ENCODE measurements at places on chromosomes 11 and 22.

GRCh38 chr11:57777969-57778317 is 16.3 kb downstream of the CTNND1 start:
- DNase-seq: no peak

DNA sequence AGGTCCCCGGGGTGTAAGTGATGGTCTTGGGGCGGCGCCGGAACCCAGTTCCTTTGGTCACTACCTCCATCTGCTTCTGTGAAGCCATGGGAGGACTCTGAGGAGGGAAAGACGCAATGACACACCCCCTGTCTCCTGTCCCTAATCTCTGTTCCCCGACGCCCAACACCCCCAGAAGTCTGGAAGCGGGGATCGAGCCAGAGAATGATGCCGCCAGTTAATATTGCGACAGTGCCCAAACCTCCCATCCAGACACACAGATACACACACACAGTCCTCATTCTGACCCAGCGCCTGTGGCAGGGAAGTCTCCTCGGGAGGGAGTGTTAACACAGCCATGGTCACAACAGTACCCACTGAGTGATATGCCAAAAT is 352 bp downstream of the C22orf23 start:
- DNase-seq: no peak

GRCh38 chr22:43824724-43825420 is 12.8 kb upstream of the EFCAB6 start:
- DNase-seq: no peak

- DNase-seq: no peak
Measured at GRCh38 chr11:33452836-33453624, 195.8 kb downstream of the HIPK3 start.

DNA sequence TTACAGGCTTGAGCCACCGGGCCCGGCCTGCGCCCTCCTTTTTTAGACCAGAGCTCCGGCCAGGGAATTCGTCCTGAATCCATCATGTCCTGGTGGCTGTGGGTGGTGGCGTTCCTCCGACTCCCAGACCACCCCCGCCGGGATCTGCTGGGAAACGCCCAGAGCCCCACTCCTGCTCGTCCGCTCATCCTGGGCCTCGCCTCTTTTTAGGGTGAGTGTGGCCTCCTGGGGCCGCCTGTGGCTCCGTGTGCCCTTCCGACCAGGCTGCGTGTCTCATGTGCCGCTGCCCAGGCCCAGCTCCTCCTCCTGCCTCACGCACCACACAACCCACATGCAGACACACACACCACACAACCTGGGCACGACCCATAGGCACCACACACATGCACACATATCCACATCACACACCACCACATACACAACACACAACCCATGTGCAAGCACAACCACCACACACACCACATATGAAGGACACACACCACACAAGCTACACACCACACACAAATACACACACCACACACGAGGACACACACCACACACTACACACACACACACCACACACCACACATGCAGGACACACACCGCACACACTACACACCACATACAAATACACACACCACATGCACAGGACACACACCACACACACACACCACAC is 946.2 kb downstream of the BRD1 start:
- DNase-seq: no peak

- DNase-seq: no peak
Measured at GRCh38 chr11:92591521-92591920, 366.9 kb downstream of the FAT3 start.

DNA sequence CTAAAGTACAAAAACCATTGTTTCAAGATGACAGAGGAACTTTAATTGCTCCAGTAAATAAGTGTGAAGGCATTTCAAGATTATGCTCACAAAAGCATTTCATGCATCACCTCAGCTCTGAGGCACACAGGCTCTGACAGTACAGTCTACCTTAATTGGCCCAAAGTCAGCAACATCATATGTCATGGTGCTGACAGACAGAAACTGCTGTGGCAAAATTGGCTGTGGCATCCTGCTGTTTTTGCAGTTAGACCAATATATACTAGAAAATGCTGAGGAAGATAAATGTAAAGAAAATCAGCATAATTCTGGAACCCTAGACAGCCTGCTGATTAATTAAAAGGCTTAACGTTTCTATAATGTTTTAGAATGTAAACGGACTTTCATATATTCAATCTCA is 34.9 kb upstream of the PPP2R1B start:
- no peak for DNase-seq

GRCh38 chr11:93765551-93765950 is 18.5 kb upstream of the MED17 start:
- no peak for DNase-seq

DNA sequence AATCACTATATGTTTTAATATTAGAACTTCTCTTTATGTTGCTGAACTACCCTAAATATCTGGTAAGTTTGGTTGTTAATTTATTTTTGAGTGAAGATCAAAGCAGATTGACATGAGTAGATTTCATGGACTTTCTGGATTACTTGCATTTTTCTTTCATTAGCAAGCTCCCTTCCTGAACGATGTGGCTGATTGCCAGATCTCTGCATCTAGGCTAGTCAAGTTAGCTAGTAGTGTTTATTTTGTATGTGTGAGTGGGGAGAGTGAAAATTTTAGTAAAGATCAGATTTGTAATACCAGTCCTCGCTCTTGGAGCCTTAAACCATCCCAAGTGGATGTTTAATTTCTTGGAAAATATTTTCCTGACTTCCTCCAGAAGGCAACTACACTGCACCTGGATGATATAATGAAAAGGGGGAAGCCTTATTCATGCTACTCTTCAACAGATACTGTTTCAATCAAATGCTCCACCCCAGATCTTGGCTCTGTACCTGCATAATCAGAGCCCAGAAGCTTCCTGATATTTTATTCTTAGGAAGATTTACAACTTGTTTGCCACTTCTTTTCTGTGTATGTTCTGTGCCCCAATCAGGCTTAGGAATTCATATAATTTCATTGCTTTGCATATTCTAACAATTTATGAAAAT is 143.2 kb upstream of the GRIA4 start:
- DNase-seq: no peak

DNA sequence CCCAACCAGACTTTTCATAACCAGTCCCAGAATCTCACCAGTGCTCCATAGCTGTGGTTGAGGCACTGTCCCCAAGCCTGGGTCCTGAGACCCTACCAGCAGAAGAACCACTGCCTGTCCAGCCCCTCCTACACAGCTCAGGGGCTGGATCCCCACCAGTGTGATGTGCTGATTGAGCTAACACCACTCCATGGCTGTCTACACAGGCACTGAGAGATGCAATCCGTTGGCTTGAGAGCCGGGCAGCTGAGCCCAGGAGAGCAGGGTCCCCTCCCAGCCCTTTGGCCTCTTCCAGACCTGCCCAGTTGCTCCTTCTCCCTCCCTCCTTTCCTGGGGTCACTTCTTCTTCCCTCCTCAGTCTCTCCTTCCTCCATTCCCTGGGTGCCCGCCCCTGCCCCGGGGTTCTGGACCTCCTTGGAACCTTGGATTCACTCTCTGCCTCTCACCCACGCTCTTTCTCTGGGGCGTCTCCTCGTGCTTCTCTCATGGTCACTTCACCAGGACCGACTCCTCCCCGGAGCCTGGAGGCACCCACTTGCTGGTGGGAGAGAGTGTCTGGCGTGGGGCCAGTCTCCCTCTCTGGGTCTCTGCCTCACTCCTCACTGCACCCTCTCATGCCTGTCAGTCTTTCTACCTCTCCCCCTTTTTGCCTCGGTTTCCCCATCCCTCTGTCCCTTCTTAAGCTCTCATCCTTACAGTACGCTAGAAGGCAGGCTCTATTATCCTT is 706 bp upstream of the SCYL1 start:
- DNase-seq: no peak

Measured in activated CD4-positive, CD25-positive, alpha-beta regulatory T cell treated with anti-CD3 and anti-CD28 coated beads, Interleukin-2, amount 50 U/mL, for 16 hours (primary cell).